Activated B cell treated with CpG ODN at 0.5 μM for 24 hours (primary cell): ENCODE measurements at places on chromosomes 3 and 15. TPM values are rescaled to one million over a fixed set of nuclear protein-coding genes. Genes with fewer than 3 reads are reported as not detected.

- no peak for DNase-seq
Measured at GRCh38 chr3:141830508-141830907, 45.9 kb upstream of the ATP1B3 start.

DNA sequence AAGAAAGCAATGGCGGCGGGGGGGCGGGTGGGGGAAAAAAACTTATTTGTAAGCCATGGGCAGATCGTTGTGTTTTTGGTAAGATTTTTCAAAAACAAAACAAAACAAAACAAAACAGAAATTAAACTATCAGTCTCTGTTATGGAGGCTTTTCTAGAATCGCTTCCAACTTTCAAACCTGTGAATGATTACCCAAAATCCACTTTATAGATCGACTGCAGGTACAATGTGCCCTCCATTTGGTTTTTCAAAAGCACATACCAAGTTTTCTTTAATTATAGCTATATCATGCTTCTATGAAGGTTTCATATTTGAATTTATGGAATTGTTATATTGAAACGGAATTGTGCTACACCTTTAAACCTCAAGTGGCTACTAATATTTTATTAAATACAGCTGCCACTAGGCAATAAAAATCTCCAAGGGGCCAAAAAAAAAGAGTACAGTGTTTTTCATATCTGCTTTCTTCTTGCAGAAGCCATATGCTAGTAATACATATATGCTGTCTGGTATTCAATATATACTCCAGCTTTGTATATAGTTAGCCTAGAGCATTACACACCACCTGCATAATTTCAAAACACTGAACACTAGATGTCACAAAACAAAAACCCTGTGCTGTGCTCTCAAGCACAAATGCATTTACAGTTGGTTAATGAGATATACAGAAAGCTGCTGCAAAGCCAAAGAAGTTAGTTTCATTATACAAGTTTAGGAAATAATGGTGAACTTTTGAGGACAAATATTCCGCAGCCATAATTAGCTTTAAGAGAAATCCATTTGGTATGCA lies 683.8 kb upstream of the NR2F2 start:
- no peak for DNase-seq

- no peak for DNase-seq
Measured at GRCh38 chr15:60476713-60477112, 2.2 kb downstream of the ICE2 start.

GRCh38 chr15:100244796-100245486 lies 96.8 kb downstream of the ADAMTS17 start:
- no peak for DNase-seq

- DNase-seq, result peak; percentile 65
Measured at GRCh38 chr3:32391643-32392535, at the start of gene CMTM7. Gene CMTM7, plus strand, starts transcription at chr3:32391853. Its CDS starts 54 bp downstream, at chr3:32391907.

DNA sequence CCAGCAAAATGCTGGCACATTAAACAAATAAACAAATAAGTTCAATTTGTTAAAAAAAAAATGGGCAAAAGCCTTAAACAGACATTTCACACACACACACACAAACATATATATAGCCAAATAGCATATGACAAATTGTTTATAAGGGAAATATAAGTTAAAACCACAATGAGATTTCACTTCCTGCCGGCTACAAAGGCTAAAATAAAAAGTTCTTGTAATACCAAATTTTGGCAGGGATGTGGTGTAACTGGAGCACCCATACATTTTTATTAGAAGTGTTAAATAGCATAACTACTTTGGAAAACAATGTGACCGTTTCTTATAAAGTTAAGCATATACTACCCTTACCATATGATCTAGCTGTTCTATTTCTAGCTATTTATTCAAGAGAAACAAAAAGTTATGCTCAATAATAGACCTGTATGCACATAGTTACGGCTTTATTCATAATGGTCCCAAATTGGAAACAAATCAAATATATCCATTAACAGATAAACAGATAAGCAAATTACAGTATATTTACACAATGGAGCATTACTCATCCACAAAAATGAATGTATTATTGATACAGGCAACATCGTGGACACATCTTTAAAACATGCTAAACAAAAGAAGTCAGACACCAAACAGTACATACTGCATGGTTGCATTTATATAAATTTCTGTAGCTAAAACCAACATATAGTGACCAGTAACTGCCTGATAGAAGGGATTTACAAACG lies 93.9 kb downstream of the EOMES start:
- DNase-seq, result no peak

- no peak for DNase-seq
Measured at GRCh38 chr3:195587824-195588223, 4.1 kb upstream of the APOD start.

GRCh38 chr15:78808550-78808949 lies 2.7 kb downstream of the ADAMTS7 start:
- DNase-seq, result no peak

GRCh38 chr3:4981665-4982494 lies 2.6 kb downstream of the BHLHE40 start:
- DNase-seq, result no peak

- no peak for DNase-seq
Measured at GRCh38 chr3:120404876-120405275, 45.9 kb downstream of the FSTL1 start.

DNA sequence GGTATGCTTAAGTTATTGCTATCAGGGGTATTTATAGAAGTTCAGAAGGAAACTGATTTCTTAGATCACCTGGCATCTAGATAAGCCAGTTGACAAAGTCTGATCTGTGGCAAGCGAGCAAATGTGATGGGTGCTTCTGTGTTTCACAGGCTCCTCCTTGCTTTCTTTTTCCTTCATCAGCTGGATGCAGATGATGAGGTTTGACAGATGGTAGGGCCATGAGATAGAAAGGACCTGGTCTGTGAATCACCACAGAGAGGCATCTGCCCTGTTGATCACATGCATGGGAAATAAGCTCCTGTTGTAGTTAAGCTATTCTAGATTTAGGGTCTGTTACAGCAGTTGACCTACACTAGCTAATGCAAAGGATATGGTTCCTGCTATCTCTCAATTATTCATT lies 372.0 kb downstream of the NEK10 start:
- DNase-seq, result no peak

DNA sequence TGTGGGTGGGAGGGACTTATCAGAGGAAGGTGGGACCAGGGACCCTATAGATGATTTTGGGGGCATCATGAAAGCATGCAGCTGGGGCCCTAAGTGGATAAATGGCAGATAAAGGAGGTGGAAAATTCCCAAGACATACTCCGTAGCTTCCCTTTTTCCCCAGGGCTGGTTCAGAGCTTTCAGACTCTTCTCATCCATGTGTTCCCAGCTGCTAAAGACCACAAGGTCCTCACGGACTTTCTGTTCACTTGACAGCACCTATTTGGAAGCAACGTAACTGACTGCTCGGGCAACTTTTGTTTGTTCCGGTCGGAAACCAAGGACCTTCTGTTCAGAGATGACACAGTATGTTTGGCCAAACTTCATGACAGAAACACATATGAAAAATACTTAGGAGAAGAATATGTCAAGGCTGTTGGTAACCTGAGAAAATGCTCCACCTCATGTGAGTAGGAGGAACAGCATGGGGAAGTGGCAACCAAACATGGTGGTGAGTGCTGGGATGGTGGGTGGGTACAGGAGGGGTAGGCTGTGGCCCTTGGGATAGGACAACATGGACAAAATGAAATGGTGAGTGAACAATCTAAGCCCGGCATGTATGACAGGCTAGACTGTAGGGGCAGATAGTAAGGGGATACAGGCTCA lies 28.7 kb upstream of the SRPRB start:
- DNase-seq, result no peak

DNA sequence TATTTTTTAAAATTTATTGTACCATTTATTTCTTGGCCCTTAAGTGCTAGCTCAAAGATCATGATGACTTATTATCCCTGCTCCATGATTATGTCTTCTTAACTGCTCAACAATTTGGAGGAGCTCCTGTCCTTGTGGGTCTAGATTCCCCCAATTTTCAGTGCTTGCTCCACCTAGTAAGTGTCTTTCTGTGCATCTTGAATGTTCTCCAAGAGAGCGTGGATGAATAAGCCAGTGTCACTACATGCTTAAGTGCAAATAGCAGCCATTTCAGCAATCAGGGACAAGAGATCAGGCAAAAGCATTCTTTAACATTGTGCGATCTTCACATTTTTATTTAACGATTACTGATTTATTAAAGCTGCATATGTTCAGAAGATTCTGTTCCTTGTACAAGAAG lies 99.4 kb downstream of the ALCAM start:
- no peak for DNase-seq

DNA sequence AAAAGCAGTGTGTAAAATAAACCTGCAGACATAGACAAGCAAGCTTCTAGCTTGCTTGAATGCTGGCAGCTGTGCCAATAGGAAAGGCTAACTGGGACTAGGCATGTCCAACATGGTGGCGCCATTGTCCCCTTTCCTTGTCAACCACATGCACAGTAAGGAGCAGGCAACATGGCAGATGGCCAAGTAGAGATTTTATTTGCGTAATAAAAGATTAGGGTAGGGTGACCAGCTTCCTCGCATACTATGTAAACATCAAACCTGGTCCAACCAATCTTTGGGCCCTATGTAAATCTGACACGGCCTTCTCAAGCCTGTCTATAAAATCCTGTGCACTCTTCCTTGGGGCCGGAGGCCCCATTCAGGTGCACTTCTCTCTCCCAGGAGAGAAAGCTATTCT lies 575.4 kb upstream of the GOLIM4 start:
- no peak for DNase-seq

DNA sequence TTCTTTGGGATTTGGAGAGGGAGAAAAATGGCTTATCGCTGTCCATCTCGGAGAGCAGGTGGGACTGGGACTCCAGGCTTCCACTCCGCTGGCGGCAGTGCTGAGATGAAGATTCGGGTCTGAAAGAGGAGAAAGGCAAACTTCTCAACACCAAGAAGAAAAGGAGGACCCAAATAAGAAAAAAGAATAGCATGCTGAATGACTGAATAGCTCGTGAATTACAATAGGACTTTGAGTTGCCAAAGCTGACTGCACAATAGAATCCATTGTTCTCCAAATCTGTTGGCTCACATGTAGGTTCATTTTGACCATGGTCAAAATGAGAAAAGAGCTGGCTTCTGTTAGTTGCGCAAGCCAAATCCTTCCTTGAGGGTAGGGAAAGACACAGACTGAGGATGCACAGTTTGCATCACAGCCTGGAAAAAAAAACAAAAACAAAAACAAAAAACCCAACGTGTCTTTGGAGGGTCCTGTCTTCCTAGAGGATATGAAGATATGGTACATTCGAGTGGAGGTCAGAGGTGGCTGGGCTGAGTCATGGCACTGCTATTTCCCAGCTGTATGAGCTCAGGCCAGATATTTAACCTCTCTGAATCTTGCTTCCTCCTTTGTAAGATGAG lies 59.3 kb upstream of the LMOD3 start:
- DNase-seq, result no peak

- DNase-seq, result no peak
Measured at GRCh38 chr3:52149021-52149420, 5.2 kb downstream of the POC1A start.

DNA sequence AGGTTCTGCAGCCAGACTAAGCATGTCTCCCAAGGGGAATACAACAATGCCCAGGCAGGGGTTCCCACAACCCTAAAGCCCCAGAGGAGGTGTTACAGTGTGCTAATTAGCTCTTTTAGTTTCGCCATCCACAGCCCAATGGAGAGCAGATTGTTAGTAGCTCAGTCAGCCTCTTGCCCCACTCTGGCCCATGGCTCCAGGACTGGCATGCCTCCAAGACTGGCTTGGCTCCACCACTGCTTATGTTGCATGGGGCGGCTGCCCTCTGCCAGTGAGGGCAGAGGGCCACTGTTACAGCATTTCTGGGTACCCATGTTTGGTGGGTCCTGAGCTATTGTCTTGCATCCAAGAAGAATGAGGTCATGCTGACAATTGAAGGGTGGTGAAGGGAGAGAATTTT lies 231.1 kb upstream of the MDFIC2 start:
- no peak for DNase-seq

- DNase-seq, result no peak
Measured at GRCh38 chr3:148203297-148204010, 494.2 kb upstream of the AGTR1 start.

DNA sequence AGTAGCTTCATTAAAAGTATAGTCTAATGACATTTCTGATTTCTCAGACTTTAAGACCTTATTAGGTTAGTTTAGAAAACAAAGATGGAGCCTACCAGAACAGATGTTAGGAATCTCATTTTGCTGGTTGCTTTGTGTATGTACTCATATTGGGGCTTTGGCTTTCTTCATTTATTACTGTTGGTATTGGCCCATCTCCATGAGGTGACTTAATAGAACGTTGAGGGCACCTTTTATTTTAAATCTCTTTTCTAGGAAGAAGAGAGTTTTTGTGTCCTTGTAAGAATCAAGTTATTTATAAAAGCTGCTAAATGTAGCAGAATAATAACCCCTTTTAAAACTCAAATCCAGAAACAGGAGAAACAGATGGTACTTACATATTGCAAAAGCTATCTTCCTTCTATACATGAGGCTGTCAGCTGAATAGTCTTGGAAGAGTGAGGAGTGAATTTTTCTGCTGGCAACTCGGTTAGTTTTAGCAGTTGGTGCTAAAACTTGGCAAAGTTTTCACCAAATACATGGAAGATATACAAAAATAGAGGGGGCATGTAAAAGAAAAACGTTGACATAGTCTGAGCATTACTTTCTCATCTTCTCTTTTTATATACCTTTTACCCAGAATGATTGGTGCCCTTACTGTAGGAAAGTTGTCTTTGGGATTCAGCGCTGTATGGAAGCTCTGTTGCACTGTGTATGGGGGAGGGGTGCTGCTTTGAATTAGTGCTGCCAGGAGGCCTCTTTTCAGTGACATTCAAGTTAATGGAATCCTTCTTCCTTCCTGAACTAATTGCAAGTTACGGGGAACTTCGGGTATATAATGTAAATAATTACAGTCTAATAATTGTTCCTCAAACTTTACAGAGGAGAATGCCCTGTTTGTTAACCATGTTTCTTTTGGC lies 35.8 kb downstream of the CTNNB1 start:
- DNase-seq, result no peak

DNA sequence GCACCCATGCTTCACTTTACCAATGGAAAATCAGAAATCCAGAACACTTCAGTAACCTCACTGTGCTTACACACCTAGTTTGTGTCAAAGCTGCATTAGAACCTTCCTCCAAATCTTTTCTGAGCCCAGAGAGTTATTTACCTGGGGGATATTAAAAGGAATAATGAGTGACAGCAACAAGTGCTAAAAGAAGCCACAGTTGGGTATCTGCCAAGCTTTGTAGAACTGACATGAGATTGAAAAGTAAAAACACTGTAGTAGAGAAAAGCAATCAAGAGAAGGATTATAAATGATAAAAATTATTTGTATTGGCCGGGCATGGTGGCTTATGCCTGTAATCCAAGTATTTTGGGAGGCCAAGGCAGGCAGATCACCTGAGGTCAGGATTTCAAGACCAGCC lies 8.8 kb upstream of the TBC1D23 start:
- no peak for DNase-seq

The CPNE4 gene
- not detected in 2 replicates for total RNA-seq

The NRROS gene
- total RNA-seq, result 88.5 and 92.4 TPM in 2 replicates

The OXSR1 gene
- 34.8 and 40.2 TPM in 2 replicates for total RNA-seq

The GHRL gene
- 1.4 and 2.8 TPM in 2 replicates for total RNA-seq

The DLL4 gene
- 0.05 TPM in 1 of 2 replicates, not detected in the other for total RNA-seq

The SLC12A1 gene
- not detected in 2 replicates for total RNA-seq

The ZNF620 gene
- total RNA-seq, result 3.6 and 4.0 TPM in 2 replicates

The GCNT3 gene
- total RNA-seq, result not detected in 2 replicates

The ZNF660 gene
- total RNA-seq, result 4.8 and 5.2 TPM in 2 replicates
